Uterus (tissue), 4 donors: ENCODE measurements at places on chromosomes 2 and 18.

- no peak for DNase-seq
Measured at GRCh38 chr2:9336241-9336575, 87.1 kb downstream of the ITGB1BP1 start.

GRCh38 chr18:45780568-45780967 lies 44.9 kb upstream of the SIGLEC15 start:
- no peak for DNase-seq

GRCh38 chr2:181318504-181319280 lies 138.5 kb upstream of the ITGA4 start:
- no peak for DNase-seq

- no peak for DNase-seq
Measured at GRCh38 chr18:44156776-44157335, 523.8 kb upstream of the SETBP1 start.

- DNase-seq: peak; percentile 43
Measured at GRCh38 chr2:27737676-27738348, 33.7 kb upstream of the MRPL33 start.

DNA sequence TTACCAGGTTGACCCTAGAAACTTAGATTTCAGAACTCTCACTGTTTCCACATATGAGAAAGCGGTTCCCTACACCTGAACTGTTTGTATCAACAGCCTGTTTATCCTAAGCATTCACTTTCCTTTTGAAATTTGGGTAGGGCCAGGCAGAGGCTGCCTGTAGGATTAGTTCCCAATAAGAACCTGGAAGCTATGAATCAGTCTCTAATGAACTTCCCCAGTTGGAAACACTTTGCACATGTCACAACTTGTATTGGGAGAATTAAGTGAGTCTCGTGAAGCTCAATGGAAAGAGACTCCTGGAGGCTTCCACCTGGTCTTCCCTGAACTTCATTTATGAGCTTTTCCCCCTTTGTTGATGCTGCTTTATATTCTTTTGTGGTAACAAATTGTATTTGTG lies 486.6 kb upstream of the HS6ST1 start:
- DNase-seq: no peak

- no peak for DNase-seq
Measured at GRCh38 chr2:184057910-184058309, 540.4 kb upstream of the ZNF804A start.

DNA sequence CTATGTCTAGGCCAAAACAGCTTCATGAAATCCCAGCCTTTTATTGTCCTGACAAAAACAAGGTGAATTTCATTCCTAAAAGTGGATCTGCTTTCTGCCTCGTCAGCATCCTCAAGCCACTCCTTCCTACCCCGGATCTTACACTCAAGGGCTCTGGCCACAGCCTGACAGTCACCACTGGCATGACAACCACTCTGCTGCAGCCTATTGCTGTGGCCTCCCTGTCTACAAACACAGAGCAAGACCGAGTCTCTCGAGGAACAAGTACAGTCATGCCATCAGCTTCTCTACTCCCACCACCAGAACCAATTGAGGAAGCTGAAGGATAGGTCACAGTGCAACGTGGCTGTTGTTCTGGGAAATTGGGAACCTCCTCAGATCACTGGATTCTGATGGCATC lies 106.1 kb downstream of the ICA1L start:
- no peak for DNase-seq

DNA sequence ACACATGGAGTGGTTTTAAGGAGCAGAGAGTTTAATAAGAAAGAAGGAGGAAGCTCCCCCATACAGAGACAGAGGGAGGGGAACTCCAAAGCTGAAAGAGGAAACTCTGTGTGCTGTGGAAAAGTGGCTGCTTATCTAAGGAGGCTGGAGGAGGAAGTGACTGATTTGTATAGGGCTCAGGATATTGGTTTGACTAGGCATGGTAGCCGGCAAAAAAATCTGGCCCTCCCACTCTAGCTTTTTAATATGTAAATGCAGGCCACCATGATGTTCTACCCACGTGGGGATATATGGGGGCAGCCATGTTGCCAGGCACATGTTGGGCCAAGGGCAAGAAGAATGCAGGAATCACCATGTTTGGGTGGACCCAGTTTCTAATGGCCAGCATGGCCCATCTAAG lies 64.3 kb downstream of the HNMT start:
- DNase-seq: no peak

GRCh38 chr2:240956171-240956934 lies 42.1 kb upstream of the SNED1 start:
- DNase-seq: no peak

GRCh38 chr2:177020524-177021119 lies 192.0 kb upstream of the HNRNPA3 start:
- DNase-seq: no peak

DNA sequence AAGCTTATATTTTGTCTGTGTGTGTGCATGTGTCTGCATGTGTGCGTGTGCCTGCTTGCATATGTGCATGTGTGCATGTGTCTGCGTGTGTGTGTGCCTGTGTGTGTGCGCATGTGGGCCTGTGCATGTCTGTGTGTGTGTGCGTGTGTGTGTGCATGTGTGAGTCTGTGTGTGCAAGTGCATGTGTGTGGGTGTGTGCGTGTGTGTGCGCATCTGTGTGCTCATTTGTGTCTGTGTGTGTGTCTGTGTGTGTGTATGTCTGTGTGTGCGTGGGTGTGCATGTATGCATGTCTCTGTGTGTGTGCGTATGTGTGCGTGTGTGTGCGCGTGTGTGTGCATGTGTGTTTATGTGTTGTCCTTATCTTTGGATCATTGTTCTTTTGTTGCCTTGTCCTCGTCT lies 56.8 kb downstream of the DSC3 start:
- DNase-seq: no peak

- no peak for DNase-seq
Measured at GRCh38 chr2:37215250-37215649, 16.1 kb downstream of the CEBPZ start.

DNA sequence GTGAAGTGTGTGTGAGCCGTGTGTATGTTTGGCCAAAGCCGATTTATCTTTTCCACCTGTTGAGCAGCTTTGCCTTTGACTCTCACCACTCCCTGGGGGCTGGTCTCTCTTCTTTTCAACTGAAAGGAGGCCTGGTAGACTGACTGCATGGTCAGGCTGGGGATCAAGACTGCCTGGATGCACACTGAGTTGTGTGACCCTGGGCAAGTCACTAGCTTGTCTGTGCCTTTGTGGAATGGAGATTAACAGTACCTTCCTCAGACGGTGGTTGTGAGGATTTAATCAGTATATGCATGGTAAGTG lies 85.5 kb downstream of the TANC1 start:
- no peak for DNase-seq

DNA sequence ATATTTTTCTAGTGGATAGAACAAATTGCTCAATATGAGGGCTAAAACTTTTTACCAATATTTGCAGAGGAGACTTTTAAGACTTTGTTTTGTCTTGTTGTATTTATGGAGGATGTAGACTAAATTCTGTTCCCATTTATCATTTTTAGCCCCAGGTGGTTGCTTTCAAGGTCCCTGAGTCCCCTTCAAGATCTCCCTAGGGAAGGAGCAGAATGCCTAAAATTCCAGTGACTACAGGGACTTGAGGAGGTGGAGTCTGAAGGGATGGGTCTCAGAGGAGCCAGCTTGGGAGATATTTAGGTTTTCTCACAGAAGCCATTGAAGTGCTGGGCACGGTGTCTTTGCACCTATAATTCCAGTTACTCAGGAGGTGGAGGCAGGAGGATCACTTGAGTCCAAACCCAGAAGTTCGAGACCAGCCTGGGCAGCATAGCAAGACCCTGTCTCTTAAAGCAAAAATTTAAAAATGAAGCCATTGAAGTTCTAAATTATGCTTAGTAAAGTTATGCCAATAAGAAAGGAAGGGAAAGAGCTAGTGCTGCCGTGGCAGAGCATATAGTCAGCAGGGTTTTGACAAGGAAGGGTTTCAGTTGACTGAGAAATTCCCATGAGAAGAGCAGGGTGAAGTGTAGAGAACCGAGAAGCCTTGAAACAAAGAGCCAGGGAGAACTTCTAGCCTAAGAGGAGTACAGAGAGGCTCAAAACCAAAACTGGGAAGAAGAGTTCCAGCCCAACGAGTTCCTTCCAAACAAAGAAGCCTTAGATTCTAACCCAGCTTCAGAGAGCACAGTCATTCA lies 43.4 kb downstream of the COMMD1 start:
- no peak for DNase-seq

DNA sequence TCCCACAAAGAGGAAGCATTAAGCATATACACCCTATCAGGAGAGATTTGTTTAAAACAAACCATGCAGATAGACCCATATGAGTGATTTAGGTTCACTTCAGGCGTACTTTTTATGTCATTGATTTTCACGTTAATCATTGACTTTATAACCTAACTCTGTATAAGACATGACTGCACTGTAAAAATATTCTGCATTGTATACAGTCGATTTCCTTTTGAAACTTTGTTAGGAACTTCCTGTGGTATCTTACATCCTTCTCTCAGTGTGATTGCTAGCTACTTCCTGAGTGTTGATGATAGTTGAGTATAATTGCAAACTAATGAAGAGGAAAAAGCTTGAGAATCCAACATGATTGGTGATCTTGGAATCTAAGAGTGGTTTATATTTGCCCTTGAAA lies 69.4 kb downstream of the XIRP2 start:
- no peak for DNase-seq

DNA sequence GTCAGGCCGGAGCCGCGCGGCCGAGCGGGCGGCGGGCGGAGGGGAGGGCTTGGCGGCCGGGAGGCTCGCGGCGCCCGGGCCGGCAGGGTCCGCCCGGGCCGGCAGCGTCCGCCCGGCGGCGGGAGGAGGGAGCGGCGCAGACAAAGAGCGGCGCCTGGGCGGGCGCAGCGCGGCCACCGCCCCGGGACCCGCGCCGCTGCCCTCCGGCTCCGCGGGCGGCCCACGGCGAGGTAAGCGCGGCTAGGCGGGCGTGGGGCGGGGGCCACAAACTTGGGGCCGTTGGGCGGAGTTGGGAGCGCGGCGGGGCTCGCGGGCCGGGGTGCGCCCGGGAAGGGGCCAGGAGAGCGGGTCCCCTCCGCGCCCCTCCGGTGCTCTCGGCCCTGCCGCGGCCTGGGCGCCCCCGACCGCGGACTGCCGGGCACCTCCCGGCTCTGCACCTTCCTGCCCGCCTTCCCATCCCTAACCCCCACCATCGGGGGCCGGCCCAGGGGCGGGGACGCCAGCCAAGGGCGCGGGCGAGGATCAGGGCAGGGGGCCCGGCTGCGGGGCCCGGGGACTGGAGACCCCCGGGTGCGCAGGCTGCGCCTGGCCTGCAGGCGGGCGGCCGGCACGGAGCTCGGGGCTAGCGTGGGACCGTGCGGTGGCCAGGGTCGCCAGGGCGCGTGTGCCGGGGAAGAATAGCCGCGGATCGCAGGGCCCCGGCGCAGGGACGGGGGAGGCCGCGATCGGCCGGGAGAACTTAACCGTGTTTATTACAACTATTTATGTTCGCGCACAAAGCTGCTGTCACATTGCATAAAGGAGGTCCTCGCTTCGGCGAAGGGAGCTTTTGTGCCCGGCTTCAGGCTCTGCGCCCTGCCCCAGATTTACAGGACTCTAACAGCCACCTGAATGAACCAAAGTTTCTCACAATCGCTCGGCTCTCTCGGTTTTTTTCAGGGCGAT lies at the start of gene NCK2:
TSS of gene NCK2 (plus strand) at position 4 of the 945 bp plus-strand sequence. CDS start 110,152 bp downstream, outside the sequence.
- peak; percentile 30 for DNase-seq

DNA sequence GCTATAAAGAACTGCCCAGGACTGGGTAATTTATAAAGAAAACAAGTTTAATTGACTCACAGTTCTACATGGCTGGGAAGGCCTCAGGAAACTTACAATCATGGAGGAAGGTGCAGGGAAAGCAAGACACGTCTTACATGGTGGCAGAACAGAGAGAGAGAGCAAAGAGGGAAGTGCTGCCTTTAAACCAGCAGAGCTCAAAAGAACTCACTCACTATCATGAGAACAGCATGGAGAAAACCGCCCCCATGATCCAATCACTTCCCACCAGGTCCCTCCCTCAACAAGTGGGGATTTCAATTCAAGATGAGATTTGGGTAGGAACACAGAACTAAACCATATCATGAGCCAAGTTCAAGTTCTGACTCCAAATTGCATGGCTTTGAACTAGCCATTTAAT lies 62.8 kb upstream of the PPP1CB start:
- DNase-seq: no peak

- no peak for DNase-seq
Measured at GRCh38 chr2:24454294-24454693, 36.8 kb upstream of the NCOA1 start.

DNA sequence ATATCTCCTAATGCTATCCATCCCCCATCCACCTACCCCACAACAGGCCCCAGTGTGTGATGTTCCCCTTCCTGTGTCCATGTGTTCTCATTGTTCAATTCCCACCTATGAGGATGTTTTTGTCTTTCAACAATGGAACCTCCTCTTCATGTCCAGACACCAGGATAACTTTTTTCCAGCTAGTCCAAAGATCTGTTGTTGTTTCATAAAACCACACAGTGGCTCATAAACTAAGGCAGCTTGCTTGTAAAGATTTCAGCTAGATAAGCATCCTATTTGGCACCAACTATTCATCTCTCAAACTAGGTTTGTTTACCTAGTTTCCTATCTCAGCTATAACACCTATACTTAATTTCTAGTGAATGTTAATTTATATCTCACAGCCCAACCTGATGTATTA lies 937.7 kb downstream of the TRIB2 start:
- no peak for DNase-seq

DNA sequence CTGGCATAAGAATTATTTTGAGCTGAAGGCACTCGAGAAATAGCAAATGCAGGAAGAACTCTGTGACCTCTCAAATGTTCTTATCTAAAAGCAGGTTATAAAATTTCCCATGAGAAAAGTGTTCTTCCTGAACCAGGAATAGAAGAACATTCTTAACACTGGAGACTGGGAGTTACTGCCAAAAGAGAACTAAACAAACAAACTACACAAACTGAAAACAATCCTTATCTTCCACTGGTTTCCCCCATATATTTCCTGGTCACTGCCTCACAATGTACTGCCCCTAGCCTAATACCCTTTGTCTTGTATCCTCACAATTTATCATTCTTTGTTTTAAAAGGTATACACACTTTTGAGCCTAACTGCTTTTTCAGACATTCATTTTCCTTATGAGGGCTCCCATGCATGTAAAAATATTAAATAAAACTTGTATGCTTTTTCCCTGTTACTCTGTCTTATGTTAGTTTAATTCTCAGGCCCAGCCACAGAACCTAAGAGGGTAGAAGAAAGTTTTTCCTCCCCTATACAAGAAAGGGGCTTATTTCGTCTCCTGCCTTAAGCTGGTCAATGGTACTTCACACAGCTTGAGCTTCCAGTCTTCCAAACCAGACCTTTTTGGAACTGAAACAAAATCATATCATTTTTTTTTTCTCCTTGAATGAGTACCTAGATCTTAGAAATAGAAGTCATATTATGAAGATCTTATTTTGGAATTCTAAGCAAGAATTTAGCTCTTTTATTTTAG lies 110.6 kb downstream of the MSTN start:
- no peak for DNase-seq
